ENCODE measurements at places on chromosomes 16 and 17.
A peak's percentile ranks its signal among the peaks of the same experiment; 100 is the strongest.

DNA sequence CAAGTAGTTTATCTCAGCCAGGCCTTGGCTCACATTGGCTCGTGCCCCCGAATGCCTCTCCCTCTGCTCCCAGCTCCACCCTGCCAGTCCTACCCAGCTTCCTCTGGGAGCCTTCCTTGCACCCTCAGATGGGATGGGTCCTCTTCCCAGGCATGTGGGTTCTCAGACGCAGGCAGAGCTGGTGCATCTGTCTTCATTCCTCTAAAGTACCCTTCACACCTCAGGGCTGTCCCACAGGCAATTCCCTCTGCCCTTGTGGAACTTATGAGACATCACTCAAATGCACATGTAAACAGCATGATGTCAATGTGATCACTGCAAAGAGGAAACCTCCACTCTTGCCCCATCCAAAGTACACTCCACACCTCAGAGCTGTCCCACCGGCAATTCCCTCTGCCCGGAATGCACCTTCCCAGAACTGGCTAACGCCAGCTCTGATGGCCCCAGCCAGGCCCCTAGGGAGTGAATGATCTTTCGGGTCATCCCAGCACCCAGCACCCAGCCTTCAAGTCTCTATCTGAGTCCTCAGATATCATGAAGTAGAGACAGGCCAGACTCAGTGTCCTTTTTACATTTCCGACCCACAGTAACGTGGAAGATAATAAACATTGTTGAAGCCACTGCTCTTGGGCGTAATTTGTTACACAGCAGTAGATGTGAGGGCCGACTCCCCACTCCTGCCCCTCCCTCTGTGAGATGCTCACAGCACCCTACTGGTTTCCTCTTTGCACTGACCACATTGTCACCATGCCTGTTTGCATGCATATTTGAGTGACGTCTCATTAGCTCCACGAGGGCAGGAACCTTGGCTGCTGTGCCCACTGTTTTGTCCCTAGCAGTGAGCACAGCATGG, 85.4 kb downstream of the N4BP1 start:
- no peak for DNase-seq

GRCh38 chr16:85179344-85180046, 67.2 kb upstream of the CIBAR2 start:
- DNase-seq = no peak

GRCh38 chr16:7867831-7868230, 535.2 kb downstream of the RBFOX1 start:
- DNase-seq = no peak

DNA sequence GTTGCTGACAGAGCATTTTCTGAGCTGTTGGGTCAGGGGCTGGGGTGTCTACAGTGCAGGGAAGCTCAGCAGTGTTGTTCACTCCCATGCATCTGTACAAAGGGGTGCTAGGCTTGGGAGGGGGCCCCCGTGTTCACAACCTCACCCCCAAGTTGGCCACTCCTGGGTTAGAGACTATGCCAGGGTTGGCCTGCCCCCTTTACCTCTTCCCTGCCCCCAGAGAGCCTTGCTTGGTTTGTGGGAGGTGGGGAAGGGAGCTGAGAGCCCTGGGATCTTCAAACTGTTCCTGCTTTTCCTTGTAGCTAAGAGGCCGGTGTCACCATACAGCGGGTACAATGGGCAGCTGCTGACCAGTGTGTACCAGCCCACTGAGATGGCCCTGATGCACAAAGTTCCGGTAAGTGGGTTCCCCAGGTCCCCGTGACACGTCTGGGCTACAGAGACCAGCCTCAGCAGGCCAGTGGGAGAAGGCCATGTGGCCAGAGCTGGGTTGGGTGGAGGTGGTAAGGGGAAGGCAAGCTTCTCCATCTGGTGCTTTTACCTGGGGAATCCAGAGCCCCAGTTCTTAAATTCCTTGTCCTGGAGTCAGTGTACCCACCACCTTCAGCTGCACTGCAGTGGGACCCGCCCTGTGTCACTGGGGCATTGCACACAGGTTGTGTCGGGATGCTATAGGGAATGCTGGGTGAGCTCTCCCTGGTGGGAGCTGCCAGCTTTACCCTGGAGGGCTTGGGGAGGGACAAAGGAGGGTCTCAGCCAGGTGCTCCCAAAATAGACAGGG, 11.8 kb downstream of the GPRC5C start:
- DNase-seq = no peak

GRCh38 chr17:81332914-81333528, 37.9 kb upstream of the SLC38A10 start:
- DNase-seq = no peak

DNA sequence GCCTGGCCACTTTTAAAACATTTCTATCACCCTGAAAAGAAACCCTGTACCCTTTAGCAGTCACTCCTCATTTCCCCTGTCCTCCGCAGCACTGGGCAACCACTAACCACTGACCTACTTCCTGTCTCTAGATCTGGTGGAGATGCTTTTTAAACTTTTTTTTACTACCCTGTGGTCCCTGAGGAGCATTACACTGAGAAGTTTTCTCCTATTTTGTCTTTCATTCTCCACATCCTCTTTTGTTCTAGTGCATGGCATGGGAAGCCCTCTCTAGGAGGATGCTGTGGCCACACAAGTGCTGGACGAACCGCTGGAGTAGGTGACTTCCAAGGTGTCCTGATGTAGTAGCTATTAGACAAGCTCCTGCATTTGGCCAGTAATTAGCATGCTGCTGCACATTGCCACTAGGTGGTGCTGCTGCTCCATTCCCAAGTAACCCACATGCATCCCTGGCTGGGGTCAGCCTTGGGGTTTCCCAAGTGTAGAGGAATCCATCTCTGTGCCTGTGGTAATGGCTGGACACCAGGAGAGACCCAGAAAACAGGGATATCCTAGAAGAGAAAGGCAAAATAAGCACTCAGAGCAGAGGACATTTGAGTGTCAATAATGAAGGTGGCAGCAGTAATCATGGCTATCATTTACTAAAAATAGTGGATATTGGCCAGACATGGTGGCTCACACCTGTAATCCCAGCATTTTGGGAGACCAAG, 143.8 kb upstream of the CRHR1 start:
- DNase-seq = peak; percentile 75

GRCh38 chr17:31388770-31389656, 2.5 kb upstream of the RAB11FIP4 start:
- DNase-seq = peak; percentile 61

DNA sequence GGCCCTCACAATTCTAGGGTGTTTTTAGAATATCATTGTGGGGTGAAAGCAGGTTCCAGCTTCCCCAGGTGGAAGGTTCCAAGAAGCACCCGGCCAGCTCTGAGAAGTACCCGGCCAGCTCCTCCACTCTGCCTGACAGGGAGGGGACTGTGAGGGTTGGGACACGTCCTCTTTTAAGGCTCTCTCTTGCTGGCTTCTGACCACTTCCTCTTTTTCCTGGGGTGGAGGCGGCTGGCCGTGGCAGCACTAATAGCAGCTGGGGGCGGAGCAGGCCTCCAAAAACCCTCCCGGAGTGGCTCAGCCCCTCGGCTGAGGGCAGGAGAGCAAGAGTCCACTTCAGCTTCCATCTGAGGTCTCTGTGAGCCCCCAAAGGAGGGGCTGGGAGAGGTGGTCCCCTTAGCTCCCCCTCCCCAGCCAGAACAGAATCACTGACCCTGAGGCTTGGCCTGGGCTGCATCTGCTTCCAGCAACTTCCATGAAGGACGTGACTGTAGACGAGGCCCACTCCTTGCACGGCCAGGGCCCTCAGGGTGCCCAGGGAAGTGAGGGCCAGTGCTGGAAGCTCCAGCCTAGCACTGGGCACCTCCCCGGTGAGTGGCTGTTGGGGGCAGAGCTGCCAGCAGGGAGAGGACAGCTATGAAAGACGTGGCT, 26.7 kb upstream of the PLCG2 start:
- DNase-seq = no peak

- no peak for DNase-seq
Observed at GRCh38 chr17:4818276-4818675, 11.3 kb downstream of the PLD2 start.

- DNase-seq = no peak
Observed at GRCh38 chr16:337975-338575, 14.4 kb downstream of the AXIN1 start.

- no peak for DNase-seq
Observed at GRCh38 chr16:12637002-12637401, 166.7 kb downstream of the CPPED1 start.
